Endothelial cell of umbilical vein (primary cell): ENCODE measurements at places on chromosomes 4 and X.

DNA sequence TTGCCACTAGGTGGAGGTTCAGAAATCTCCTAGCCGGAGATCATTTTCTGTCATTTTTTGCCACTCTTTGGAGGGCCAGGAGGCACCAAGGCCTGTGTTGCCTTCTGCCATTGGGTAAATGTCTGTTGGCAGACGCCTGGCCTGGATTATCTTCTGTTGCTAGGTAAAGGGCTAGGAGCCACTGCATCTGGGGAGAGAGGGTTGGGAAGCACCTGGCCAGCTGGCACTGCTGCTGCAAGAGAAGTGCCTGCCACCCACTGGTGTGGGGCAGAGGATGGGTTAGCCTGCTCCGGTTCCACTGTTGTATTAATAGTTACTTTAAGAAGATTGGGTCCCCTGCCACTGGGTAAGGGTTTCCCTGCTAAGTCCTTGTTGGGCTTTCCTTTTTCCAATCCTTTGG lies 58.1 kb downstream of the AWAT2 start:
- no peak for DNase-seq

- DNase-seq = peak; percentile 12
Measured at GRCh38 chr4:77669946-77670590, 64.4 kb downstream of the CXCL13 start.

- DNase-seq = no peak
Measured at GRCh38 chr4:6573551-6573950, 1.4 kb upstream of the MAN2B2 start.

- DNase-seq = peak; percentile 86
Measured at GRCh38 chrX:136055651-136056221, 70.5 kb downstream of the SLC9A6 start.

- DNase-seq = no peak
Measured at GRCh38 chrX:14235004-14235403, 205.3 kb upstream of the GEMIN8 start.

- no peak for DNase-seq
Measured at GRCh38 chrX:23749129-23749528, 6.1 kb upstream of the ACOT9 start.

DNA sequence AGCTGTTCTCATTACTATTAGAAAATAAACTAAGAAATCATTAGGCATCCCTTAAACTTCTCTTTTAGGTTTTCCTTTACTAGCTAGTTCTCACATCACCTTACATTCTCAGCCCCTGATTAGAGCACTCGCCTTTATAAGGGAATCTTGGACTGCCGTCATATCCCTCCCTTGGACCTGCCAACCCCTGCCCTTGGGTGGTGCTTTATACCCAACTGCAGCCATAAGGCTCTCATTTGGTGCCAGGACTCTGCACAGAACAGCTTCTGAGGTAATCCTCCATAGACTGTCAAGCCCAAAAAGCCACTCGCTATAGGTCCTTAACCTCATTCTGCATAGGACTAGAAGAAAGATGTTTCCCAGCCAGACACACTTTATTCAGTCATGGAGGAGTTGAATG lies 67.5 kb downstream of the NHSL2 start:
- DNase-seq = no peak

DNA sequence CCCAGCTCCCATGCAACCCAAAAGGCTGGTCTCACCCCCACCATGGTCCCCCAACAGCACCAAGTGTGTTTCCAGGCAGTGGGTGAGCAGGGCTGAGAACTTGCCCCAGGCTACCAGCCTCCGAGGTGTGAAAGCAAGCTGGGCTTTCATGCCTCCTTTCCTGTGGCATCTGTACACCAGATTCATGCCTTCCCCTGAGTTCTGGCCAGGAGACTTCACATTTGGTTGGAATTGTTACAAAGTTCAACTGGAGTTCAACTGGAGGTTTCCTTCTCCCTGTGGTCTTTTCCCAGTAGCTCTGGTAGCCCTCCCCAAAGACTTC lies 77.6 kb upstream of the RAB40AL start:
- no peak for DNase-seq

DNA sequence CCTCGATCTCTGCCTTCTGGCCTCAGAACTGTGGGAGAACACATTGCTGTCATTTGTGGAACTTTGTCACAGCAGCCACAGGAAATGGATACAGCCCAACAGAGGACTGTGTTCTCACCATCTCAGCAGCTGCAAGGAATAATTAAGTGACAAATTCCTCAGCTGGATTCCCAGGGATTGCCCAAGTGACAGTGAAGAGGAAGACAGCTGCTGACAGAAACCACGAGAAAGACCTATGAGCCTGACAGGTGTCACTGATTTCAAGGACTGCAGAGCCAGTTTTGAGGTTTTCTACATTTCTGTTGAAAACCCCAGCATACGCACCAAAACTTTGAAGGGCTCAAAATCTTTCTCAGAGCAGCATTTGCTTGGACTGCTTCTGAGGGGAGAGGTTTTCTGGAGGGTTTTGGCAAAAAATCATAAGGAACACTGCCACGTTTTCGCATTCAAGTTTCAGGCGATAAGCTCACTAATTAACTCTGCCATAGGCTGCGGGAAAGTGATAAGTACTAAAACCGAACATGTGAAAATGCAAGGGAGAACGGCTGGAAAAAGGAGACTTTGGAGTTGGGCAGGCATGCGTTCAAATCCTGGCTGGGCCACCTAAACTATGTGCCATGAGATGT lies 88.8 kb downstream of the DRD5 start:
- DNase-seq = no peak

DNA sequence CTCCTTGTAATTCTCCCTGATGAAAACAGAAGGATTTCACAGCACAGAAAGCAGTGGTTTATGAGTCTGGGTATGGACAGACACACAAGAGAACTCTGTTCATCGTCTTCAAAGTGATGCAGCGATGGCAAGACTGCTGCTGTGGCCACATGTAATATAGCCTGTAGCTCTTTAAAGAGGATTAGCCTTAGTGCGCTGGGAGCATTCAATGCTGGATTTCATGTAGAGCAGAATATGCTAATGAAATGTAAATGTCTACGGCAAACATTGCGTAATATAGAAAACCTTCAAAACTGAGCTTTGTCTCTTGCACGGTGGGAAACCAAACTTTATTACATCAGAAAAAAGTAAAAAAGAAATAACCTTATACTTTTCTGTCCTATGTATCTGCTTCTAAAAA lies 42.9 kb downstream of the ALPK1 start:
- DNase-seq = no peak

DNA sequence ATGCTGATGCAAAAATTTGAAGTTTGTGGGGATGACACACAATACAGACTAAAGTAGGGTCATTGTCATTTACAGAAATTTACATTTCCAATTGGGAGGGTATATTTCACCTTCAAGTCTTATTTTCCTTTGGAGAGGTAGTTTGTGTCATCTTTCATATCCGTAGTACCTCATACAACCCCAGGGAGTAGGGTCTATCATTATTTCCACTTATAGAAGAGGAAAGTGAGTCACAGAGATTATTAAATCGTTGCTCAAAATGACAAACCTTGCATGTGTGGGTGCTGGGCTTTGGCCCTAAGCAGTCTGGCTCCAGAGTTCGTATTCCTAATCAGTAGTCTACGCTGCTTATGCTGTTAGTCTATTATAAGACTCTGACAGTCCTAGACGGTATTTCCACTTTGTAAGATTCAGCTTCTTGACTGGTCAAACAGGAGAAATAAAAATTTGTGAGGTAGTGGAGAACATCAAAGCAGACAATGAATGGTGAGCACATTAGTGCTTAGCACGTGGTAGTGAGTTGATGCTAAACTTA lies 516.5 kb downstream of the PCDH7 start:
- no peak for DNase-seq

GRCh38 chrX:29841750-29842149 lies 373.6 kb upstream of the MAGEB2 start:
- peak; percentile 3 for DNase-seq

DNA sequence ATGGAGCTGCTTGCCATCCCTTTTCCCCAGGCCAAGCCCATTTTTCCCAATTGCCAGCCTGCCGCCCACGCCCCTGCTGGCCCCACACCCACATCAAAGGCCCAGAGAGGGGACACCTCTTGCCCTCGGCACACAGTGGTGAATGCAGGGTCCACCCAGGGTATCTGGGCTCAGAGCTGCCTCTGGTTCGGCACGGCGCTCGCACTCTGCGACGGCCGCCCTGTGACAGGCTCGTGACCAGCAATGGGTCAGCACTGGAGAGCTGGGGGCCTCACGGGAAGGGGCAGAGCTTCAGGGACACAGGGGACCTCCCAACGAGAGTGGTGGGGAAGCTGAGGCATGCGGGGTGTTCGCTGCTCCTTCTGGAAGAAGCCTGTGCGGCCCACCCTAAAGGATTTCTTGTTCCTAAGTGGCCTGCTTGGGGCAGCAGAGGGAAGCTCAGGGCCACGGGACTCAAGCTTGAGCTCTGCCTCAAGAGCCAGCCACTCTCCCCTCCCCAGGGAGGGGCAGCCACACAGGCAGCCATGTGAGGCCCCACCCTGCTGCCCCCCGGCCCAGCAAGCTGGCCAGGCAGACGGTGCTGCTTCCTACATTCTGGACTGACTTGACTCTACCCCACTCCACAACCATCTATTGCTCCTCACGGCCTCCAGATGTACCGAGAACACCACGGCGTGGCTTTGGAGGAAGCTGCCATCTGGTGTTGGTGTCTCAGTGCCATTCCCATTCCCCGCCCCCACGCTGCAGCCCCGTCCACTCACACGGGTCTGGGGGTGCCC lies 73.7 kb downstream of the ABLIM2 start:
- DNase-seq = no peak

GRCh38 chr4:4645743-4646142 lies 103.9 kb upstream of the STX18 start:
- DNase-seq = no peak

DNA sequence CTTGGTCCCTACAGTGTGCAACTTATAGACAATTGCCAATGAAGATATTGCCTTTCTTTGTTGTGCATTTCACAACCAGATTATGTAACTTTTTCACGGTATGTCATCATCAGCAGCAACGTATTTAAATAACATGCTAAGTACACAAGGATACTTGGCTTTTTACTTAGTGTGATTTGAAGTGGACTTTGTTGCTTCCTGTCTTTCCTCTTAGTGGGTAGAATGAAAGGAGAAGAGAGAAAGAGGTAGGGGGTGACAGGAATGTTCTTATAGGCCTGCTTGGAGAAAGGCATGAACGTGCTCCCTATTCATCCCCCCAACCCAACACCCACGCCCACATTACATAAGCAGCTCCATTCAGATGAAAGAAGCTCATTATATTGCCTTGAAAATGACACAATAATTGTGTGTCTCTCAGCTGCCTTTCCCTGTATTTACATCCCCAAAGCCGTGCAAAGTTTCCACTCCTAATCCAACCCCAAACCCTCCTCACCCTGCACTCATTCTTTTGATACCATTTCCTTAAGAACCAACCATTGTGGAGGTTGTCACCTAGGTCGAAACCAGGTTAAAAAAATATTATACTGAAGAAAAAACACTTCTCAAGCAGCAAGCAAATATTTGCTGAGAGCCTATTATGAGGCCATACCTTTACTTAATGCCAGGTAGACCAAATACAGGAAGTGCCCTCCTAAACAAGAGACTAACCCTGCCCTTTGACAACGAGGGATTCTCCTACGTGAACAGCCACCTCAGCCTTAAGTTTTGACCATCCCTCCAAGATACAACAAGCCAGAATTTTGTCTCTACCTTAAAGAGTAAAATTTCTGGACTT lies 25.2 kb upstream of the GK start:
- no peak for DNase-seq

DNA sequence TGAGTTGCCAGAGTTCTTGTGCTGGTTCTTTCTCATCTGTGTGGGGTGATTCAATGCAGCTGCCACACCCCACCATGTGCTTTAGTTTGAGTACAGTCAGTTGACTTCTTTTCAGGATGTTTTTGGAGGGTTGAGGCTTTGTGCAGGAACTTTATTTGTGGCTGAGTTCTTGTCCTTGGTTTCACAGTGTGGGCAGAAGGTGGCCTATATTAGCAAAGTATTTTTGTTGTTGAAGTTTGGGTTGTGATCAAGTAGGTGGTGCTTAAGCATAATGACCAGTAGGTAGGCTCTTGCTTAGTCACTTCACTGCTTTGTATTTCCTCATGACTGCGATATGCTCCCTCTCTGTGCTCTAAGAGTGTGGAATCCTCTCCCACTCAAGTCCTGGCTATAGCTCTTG lies 80.3 kb downstream of the ARHGAP24 start:
- no peak for DNase-seq

GRCh38 chrX:154046940-154047610 lies 27.4 kb upstream of the IRAK1 start:
- DNase-seq = peak; percentile 26

- peak; percentile 70 for DNase-seq
Measured at GRCh38 chr4:140052050-140052449, 101.9 kb downstream of the MAML3 start.

DNA sequence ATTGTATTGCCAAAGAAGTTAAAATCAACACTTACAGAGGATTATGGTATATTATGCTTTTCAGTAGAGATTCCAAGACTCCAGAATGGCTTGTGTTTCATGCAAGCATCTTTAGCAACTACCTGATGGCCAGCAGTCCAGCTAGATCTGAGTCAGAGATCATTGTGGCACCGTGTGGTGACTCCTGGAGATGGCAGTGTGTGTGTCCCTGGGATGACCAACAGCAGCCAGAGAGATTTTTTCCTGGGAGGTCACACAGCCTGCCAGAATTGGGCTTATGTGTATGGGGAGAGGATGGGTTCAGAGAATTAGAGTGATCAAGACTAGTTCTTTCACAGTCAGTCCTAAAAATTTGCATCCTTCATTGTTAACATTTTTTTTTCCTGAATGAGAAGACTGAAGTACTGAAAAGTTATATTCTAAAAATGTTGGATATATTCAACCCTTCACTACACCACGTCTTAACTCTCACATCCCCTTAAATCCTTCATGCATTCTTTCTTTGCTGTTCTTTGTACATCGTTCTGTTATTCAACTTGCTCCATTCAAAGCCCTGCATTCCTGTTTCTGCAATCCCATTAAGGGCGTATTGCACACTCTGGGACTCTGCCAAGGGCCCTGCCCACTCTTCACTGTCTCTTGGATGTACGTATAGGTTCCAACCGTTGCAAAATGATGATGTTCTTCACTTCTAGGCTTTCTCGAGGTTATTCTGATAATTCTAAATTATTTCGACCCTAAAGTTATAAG lies 12.4 kb downstream of the TENM3 start:
- DNase-seq = no peak

DNA sequence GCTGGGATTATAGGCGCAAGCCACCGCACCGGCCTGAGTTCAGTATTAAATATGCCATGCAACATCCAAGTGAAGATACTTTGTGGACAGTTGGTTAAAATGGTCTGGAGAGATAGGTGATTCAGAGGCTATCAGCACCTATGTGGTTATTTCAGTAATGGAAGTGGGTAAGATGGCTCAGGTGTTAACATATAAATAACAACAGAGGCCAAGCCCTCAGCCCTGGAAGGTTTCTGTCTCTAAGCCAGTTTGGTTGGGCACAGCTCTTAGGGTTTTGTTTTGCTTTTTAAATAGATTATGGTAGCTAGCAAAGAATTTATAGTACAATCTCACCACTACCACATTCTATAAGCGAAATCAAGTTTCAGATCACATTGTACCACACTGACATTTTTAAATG lies 16.6 kb downstream of the FAM114A1 start:
- DNase-seq = no peak

GRCh38 chr4:157803845-157804521 lies 368.8 kb downstream of the GASK1B start:
- DNase-seq = no peak
